ENCODE measurements at places on chromosomes 4 and X.

- DNase-seq, result no peak
Observed at GRCh38 chrX:20067709-20068561, 48.8 kb downstream of the MAP7D2 start.

GRCh38 chrX:111098874-111099273 lies 2.9 kb downstream of the PAK3 start:
- DNase-seq, result no peak

GRCh38 chr4:112213091-112213490 lies 18.5 kb upstream of the AP1AR start:
- DNase-seq, result no peak

GRCh38 chrX:109889289-109890006 lies 113.5 kb upstream of the TMEM164 start:
- DNase-seq, result no peak

- DNase-seq, result no peak
Observed at GRCh38 chr4:6448476-6449170, 23.8 kb downstream of the PPP2R2C start.

DNA sequence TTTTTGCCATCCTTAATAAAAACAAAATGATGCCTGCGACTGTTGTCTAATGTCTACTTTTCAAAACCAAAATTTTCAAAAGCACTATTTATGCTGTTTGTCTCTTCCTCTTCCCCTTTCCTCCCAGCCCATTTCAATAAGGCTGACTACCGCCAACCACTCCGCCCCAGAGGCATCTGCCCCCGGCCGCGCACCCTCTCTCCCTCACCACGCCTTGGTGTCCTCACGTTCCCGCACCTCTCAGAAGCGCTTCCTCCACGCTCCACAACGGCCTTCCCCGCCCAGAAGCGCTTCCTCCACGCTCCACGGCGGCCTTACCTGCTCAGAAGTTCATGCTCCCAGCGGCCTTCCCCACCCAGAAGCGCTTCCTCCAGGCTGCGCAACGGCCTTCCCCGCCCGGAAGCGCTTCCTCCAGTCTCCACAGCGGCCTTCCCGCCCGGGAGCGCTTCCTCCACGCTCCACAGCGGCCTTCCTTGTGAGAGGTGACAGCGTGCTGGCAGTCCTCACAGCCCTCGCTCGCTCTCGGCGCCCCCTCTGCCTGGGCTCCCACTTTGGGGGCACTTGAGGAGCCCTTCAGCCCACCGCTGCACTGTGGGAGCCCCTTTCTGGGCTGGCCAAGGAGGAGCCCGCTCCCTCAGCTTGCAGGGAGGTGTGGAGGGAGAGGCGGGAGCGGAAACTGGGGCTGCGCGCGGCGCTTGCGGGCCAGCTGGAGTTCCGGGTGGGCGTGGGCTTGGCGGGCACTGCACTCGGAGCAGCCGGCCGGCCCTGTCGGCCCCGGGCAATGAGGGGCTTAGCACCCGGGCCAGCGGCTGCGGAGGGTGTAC lies 490.4 kb upstream of the ZFP42 start:
- no peak for DNase-seq

DNA sequence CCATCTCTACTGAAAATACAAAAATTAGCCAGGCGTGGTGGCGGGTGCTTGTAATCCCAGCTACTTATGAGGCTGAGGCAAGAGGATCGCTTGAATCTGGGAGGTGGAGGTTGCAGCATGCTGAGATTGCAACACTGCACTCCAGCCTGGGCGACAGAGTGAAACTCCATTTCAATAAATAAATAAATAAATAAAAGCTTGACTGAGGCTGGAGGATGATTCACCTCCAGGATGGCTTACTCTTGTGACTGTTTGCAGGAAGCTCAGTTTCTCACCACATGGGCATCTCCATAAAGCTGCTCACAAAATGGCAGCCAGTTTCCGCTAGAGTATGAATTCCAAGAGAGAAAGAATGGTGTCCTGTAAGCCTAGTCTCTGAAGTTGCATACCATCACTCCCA lies 191.7 kb upstream of the EDNRA start:
- no peak for DNase-seq

DNA sequence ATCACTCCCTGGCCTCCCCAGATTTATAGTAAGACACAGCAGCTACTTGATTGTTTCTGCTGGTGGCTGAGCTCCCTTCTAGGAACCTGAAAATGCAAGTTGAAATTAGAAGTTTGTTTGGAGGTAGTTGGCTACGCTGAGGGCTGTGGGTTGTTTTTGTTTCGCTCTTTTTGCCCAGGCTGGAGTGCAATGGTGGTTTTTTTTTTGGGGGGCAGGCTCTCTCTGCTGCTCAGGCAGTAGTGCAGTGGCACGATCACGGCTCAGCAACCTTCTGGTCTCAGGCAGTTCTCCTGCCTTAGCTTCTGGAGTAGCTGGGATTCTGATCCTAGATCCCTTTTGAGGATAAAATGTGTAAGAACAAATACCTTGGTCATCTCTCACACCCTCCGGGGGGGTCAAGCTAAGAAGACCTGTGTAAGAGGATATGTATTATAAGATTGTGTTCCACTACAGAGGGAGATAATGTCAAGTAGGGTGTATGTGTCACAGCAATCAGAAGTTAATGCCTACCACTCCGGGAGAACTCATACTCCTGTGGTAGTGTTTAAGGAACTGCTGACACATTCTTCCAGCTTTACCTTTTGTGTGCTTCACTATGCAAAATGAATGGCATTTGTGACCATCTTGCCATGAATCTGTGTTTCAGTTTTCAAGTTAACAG lies 9.7 kb downstream of the JADE1 start:
- no peak for DNase-seq

- no peak for DNase-seq
Observed at GRCh38 chr4:7421356-7422150, 13.2 kb downstream of the PSAPL1 start.

GRCh38 chr4:69984030-69984443 lies 11.7 kb upstream of the STATH start:
- no peak for DNase-seq

GRCh38 chr4:153224474-153224873 lies 20.2 kb downstream of the TRIM2 start:
- DNase-seq, result no peak

DNA sequence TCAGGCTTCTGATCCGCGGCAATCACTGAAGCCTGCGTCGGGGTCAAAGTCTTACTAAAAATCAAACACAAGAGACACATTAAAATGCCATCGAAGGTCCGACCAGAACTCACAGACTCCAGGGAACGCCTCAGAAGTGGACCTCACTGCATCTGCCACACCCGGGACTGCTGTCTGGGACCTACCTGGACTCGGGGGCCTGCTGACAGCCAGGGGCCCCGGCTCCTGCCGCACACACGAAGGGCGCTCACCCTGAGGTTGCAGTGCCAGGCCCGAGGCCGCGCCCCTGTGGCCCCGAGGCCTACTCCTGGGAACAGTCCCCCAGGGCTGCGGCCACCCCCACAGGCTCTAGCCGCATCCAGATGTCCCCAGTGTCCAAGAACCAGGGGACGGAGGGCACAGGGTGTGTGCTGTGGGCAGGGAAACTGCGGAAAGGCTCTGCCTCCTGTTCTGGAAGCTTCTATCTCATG lies 7.4 kb downstream of the CTBP1 start:
- no peak for DNase-seq

GRCh38 chrX:147832707-147833348 lies 78.9 kb upstream of the FMR1 start:
- DNase-seq, result no peak

DNA sequence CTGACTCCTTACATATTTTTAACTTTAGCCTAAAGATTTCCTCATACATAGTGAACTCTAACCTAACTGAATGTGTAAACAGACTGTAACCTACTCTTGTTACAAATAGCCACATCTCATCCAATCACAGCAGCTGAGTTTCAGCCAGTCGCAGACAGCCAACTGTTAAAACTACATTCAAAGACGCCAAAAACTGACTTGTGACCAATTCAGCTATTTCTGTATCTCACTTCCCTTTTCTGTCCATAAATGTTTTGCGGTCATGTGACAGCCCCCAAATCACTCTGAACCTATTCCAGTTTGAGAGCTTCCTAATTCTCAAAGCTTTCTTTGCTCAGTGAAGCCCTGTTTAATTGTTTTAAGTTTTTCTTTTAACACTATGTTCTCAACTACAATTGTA lies 2731.9 kb downstream of the ARAP2 start:
- no peak for DNase-seq

GRCh38 chrX:151771726-151772125 lies 37.2 kb downstream of the CNGA2 start:
- no peak for DNase-seq

- DNase-seq, result no peak
Observed at GRCh38 chr4:6658597-6659075, 18.2 kb downstream of the MRFAP1 start.

GRCh38 chr4:140884431-140885058 lies 128.4 kb upstream of the TBC1D9 start:
- DNase-seq, result no peak

DNA sequence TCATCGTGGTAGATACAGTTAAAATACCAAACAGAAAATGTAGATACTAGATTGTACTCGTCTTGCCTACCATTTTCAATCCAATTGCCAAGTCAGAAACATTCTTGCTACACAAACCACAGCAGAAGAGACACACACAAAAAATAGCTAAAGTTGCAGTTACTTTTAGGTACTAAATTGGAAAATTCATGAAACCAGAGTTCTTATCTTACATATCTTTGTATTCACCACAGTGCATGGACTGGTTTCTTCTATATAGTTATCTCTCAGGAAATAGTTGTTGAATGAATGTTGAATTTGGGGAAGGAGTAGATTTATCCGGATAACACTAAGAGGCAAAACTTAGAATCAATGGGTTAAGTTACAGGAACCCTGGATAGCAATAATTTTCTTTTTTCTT lies 14.2 kb downstream of the COL4A5 start:
- no peak for DNase-seq

DNA sequence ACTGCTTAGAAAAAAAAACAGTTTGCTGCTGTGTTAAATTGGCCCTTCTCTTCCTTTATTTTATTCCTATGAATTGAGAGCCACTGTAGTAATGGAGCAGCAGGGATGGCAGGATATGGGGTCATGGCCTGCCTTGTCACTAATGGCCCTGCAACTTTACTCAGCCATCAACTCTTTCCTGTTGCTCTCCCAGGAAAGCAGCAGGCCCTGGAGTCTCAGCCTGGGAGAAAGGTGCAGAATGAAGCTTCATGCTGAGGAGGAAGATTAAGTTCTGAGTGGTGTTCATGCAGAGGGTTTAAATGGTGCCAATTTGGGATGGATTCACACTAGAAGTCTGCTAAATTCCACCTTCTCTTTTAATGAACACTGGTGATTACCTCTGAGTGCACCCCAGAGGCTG lies 285.6 kb downstream of the GPAT3 start:
- DNase-seq, result no peak

GRCh38 chr4:16516796-16517439 lies 290.6 kb upstream of the TAPT1 start:
- no peak for DNase-seq

- DNase-seq, result no peak
Observed at GRCh38 chrX:137566746-137567679, 1.1 kb downstream of the ZIC3 start.

DNA sequence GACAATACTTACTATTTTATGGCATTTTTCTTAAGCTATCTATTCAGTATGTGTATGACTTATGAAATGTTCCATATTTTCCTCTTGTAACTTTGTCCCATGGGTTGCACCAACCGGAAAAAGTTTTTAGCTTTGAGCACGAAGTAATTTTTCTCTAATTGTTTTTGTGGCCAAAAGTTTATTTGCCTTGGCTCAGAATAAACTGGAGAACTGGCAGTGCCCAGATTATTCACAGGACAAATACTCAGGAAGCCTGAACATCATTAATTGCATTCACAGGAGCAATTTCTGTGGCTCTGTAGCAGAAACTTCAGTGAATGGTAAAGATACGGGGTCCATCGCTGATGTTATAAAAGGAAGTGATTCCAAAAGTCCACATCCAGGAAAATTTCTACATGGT lies 184.5 kb downstream of the ARHGAP10 start:
- DNase-seq, result no peak

DNA sequence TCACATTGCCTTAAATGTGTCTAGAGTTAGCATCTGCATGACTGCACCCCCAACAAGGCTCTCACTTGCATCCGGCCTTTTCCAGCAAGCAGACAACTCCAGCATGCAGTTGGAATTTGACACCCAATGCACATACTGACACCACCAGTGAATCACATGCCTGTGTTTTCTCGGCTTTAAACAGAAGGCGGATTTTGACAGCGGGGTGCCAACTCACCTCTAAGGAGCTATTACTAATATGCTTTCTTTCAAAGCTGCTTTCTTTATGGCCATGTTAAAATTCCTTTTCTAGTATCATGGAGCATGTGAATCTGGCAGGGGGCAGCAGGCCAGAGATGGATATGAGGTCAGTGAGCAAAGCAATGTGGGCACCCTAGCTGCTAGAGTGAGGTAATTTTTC lies 78.0 kb upstream of the CLNK start:
- DNase-seq, result no peak

GRCh38 chrX:30690330-30690729 lies 37.1 kb downstream of the GK start:
- DNase-seq, result no peak

DNA sequence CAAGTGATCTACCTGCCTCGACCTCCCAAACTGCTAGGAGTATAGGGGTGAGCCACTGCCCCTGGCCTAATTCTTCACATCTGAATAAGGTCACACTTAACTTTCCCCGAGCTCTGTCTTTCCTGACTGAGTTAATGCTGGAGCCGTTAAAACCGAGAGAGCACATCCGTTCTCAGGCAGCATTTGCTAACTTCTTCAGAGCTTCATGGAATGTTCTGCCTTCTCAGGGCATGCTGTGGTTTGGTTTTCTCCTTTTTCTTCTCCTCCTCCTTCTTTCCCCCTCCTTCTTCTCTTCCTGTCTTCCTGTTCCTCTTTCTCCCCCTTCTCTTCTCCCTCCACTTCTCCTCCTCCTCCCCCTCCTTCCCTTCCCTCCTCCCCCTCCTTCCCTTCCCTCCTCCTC lies 119.9 kb downstream of the ASMT start:
- DNase-seq, result no peak

Data from activated CD8-positive, alpha-beta memory T cell treated with anti-CD3 and anti-CD28 coated beads for 48 hours (primary cell).